ENCODE measurements at places on chromosomes 2 and 18. TPM values are rescaled to one million over a fixed set of nuclear protein-coding genes. Genes with fewer than 3 reads are reported as not detected.

Gene SERPINB13
- not detected for total RNA-seq

Gene COL4A4
- 24.0 TPM for total RNA-seq

Gene SDC1
- total RNA-seq: 14.4 TPM

Gene COBLL1
- 20.9 TPM for total RNA-seq

Gene SLC8A1
- 131 TPM for total RNA-seq

Gene MZT2B
- total RNA-seq: 186 TPM

Gene CYRIA
- 5.2 TPM for total RNA-seq

Gene CNTNAP5
- total RNA-seq: under 0.01 TPM

Gene UGT1A3
- total RNA-seq: not detected

Gene RAD51AP2
- total RNA-seq: under 0.01 TPM

Gene GRP
- not detected for total RNA-seq

Gene CSRNP3
- total RNA-seq: 1.2 TPM

Gene ARL4C
- total RNA-seq: 38.2 TPM

Gene LIMS3
- 1.1 TPM for total RNA-seq

Gene IL36G
- total RNA-seq: not detected

Gene LCT
- total RNA-seq: under 0.01 TPM

Gene CAPN13
- total RNA-seq: under 0.01 TPM

Gene CCDC74A
- total RNA-seq: 5.0 TPM

Gene UGT1A10
- total RNA-seq: not detected

All from regular cardiac myocyte (primary cell).